ENCODE measurements at places on chromosomes 1 and 21.

- DNase-seq = no peak
These were observed 5.1 kb upstream of the EPHB2 start for GRCh38 chr1:22705586-22705985.

DNA sequence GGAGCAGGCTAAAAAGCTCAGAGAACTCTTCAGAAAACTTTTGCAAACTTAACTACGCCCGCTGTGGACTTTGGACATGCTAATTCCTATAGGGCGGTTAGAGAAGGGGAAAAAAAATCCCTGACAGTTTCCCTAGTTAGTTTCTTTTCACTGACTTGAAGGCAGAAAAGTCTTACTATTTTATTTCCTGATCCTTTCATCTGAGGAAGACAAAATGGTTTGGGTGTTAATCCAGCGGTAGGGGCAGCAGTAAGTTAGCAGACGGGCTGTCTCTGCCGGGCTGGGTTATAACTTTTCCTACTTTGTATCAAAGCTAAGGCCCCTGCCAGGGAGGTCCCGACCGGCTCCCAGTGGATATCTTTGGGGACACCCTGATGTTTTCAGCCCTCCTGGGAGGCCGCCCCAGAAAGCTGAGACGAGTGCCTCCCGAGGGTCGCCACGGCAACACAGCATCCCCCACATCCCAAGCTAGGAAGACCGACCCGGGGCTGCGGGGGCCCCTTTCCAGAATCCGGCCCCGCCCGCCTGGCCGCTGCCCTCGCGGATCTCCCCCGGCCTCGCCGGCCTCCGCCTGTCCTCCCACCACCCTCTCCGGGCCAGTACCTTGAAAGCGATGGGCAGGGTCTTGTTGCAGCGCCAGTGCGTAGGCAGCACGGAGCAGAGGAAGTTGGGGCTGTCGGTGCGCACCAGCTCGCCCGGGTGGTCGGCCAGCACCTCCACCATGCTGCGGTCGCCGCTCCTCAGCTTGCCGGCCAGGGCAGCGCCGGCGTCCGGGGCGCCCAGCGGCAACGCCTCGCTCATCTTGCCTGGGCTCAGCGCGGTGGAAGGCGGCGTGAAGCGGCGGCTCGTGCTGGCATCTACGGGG lies 162.6 kb downstream of the RUNX1 start:
- DNase-seq = no peak

GRCh38 chr1:106517224-106517623 lies 539.2 kb upstream of the PRMT6 start:
- DNase-seq = no peak

DNA sequence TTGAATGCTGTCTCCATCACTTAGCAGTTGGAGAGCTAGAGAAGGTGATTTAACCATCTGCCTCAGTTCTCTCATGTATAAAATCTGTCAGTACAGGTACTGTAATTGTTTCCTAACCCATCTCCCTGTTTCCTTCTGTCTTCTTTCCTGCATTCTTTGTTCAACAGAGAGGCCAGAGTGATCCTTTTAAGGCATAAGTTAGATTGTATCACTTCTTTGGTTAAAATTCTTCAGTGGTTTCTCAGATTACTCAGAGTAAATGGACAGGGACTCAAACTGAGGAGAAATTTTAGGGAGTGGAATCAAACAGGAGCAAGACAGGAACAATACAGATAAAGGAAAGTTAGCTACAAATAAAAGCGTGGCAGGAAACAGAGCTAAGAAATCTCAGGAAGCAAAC lies 45.2 kb upstream of the SSX2IP start:
- DNase-seq = no peak

GRCh38 chr1:25549273-25550154 lies 6.1 kb downstream of the LDLRAP1 start:
- DNase-seq = peak; percentile 94

DNA sequence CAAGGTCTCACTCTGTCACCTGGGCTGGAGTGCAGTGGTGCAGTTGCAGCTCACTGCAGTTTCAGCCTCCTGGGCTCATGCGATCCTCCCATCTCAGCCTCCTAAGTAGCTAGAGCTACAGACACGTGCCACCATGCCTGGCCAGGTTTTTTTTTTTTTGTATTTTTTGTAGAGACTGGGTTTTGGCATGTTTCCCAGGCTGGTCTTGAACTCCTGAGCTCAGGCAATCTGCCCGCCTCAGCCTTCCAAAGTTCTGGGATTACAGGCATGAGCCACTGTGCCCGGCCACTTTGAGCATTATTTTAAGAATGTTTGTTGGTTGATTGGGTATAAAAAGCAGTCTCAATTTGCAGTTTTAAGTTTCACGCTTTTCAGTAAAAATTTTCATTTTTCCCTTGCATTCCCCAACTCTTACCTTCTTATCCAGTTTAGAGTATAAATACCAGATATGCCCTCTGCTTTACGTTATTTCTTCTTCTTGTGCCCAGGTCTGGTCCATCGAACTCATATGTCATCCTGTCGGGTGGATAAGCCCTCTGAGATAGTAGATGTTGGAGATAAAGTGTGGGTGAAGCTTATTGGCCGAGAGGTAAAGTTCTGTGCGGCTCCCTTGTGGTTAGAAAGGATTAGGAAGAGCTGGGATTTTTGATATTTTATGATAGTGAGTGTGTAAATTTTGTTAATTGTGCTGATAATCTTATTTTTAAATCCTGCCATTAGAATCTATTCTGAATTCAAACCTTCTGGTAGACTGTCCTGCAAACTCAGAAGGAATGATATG lies 36.0 kb downstream of the FABP3 start:
- no peak for DNase-seq

DNA sequence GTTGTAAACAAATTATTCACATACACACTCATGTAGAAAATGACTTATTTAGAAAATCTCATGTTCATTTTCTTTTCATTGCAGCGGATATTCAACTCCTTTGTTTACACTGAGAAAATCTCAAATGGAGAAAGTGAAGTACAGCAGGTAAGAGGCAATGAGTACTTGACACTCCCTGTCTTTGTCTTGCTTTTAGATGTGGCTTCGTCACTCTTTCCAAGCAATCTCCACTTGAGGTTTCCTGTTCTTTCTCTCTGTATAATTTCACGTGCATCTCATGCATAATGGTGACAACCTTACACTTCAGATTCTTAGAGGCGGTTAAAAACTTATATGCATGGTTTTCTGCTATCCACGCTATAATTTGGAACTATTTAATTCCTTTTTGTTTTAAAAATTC lies 80.6 kb downstream of the CACHD1 start:
- DNase-seq = no peak

GRCh38 chr1:101394041-101394440 lies 157.2 kb downstream of the S1PR1 start:
- DNase-seq = no peak

- no peak for DNase-seq
These were observed 34.0 kb upstream of the BEND5 start for GRCh38 chr1:48810740-48811139.

GRCh38 chr1:100497796-100498195 lies 40.1 kb upstream of the GPR88 start:
- DNase-seq = no peak

- no peak for DNase-seq
These were observed 215.0 kb downstream of the SLC35F3 start for GRCh38 chr1:234119431-234119830.

DNA sequence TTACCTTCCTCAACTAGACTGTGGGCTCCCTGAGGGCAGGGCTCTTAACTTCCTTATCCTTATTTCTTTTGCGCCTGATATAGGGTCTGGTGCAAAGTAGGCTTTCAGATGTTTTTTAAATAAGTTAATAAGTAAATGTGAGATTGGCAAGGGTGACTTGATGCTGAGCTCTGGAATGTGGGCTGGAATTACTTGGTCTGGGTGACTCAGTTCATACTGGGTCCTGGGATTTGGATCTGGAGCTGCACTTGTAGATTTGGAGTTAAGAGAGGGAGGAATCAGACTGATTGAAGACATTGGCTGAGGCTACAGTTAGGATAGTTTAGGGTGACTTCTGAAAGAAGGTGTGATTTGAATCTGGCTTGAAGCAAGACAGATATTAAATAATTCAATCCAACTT lies 190.9 kb downstream of the GIPC2 start:
- no peak for DNase-seq

DNA sequence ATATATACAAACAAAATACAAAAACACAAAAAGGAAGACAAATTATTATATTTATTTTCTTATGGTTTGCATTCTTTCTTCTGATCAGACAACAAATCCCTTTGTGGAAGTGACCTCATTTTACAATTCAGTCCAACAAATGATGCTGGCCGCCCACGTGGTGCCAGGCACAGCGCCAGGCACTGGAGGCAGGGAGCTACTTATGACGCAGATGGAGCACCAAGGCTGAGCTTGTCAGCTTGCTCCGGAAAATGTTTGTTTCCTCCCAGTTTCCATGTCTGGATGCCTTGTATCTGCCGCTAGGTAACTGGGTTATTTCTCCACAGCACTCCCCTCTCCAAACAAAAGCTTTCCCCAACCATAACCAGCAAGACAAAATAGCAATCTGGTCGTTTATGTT lies 30.7 kb upstream of the CD34 start:
- DNase-seq = no peak

GRCh38 chr21:17777072-17777765 lies 41.9 kb downstream of the C21orf91 start:
- DNase-seq = no peak

GRCh38 chr21:45376459-45377324 lies 28.3 kb upstream of the COL18A1 start:
- DNase-seq = no peak

DNA sequence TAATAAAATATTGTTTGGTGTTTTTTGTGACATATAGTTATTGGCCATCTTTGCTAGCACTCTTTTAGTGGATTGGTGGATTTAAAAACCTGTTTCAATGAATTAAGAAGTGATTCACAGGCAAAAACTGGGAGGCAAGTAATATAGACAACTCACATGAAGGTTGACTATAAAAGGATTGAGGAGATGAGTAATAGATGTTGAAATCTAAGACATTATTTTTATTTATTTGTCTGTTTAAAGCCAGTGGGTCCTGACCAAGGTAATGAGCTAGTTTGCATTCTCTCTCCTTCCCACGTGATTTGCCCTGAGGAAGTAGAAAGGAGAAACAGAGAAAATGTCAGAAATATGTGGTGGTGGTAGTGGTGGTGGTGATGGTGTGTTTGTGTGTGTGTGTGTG lies 351.5 kb upstream of the ZP4 start:
- no peak for DNase-seq

- DNase-seq = no peak
These were observed 8.3 kb upstream of the SYT14 start for GRCh38 chr1:209929751-209930150.

DNA sequence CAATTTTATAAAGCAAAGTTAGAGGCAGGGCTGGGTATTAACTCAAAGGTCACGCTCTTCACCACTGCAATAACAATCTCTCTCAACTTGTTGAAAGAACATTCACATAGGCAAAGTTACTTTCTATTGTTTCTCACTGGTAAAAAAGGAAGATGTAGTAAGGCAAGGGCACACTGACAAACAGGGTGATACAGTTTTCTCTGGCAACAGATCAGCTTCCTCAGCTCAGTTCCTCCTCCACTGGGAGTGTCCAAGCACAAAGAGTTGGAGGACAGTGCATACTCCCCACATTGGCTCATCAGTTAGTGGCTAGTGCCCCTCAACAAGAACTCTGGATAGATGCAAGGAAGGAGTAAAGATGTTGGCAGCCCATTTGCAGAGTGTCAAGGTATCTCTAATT lies 3.7 kb downstream of the PLPPR4 start:
- DNase-seq = no peak

DNA sequence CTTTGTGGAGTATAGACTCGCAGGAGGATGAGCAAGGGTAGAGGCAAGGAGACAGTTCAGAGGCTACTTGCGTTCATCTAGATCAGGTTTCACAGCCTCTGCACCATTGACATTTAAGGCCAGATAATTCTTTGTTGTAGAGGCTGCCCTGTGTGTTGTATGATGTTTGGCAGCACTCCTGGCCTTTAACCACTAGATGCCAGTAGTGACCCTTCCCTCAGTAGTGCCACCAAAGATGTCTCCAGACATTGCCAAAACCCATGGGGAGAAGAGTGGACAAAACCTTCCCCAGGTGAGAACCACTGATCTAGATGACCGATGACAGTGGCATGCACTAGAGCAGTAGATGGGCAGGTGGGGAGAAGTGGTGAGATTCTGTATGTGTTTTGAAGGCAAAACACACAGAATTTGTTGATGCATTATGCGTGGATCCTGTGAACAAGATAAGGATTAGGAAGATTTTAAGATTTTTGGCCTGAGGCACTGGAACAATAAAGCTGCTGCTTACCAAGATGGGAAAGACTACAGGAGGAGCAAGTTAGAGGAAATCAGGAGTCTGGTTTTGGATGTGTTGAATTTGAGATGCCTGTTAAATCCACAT lies 9.9 kb upstream of the COG2 start:
- DNase-seq = peak; percentile 12

DNA sequence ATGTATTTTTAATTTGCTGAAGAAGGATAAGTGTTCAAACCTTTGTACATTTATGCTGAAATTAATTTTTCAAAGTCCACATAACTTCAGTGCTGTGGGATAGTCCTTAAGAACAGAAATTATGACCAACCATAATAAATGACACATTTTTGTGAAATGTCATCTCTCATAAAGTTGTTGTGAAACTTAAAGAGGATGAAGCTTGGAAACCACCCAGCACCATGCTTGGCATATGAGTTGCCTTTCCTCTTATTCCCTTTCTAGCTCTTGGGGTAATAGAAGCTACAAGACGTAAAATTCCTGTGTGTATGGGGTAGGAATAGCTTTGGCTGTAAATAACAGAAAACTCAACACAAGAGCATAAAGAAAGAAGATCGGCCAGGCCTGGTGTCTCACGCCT lies 18.9 kb upstream of the USP24 start:
- no peak for DNase-seq

GRCh38 chr21:41953831-41954653 lies at the start of gene C2CD2:
C2CD2 (minus strand) TSS chr21:41954018; CDS start chr21:41953648, 370 bp downstream.
- DNase-seq = peak; percentile 84

- no peak for DNase-seq
These were observed 430.4 kb upstream of the NR5A2 start for GRCh38 chr1:199597152-199597551.

DNA sequence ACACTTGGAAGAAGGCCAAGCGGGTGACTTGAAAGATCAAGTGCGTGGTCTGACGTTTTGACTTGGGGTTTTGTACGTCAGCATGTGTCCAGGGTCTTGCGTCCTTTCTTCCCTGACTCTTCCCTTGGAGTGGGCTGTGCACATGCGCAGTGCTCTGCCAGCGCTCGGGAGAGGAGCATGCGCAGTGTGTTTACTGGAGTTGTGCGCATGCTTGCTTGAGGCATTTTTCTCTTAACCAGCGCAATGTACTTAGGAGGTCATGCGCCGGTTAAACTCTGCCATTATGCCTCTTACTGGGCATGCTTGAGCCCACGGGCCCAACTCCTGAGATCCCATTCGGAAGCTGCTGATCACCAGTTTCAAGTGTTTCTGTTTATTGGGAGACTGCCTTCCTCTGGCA lies 242.5 kb upstream of the AJAP1 start:
- DNase-seq = no peak

- DNase-seq = peak; percentile 9
These were observed 35.2 kb downstream of the DNASE2B start for GRCh38 chr1:84433258-84434080.

GRCh38 chr21:38819719-38820159 lies 14.0 kb downstream of the ETS2 start:
- DNase-seq = no peak

DNA sequence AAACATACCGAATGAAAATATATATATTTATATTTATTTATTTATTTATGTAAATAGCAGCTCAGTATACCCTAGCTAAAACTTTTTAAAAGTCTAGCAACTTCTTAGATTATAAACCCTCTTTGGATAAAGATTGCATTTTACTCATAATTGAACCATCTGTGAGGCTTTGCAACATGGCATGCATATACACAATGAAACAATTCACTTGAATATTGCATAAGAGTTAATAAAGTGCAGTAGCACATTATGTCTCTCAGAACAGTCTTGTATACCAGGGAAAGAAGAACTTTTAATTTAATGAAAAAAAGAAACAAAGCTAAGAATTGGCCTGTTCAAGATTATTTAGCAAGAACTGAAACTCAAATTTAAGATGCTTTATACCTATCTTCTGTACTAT lies 1363.9 kb upstream of the ADGRL2 start:
- DNase-seq = no peak
